ENCODE measurements at places on chromosomes 11 and 22. TPM values are rescaled to one million over a fixed set of nuclear protein-coding genes. Genes with fewer than 3 reads are reported as not detected.

The CDPF1 gene
- 11.0 TPM for total RNA-seq

The C22orf42 gene
- total RNA-seq: not detected

The NCR3LG1 gene
- 5.3 TPM for total RNA-seq

The BTG4 gene
- total RNA-seq: not detected

The ANO9 gene
- total RNA-seq: 32.2 TPM

The SHANK2 gene
- total RNA-seq: 109 TPM

The OR9G1 gene
- total RNA-seq: not detected

The TRAPPC4 gene
- total RNA-seq: 42.0 TPM

The GLYAT gene
- not detected for total RNA-seq

The AIP gene
- 48.4 TPM for total RNA-seq

The RFPL2 gene
- 0.52 TPM for total RNA-seq

The SAA1 gene
- total RNA-seq: 23.9 TPM

The MYOD1 gene
- not detected for total RNA-seq

The RPUSD4 gene
- 21.5 TPM for total RNA-seq

The LDHA gene
- 635 TPM for total RNA-seq

The ST14 gene
- 174 TPM for total RNA-seq

The C11orf91 gene
- 5.8 TPM for total RNA-seq

The EMID1 gene
- 2.4 TPM for total RNA-seq

The MS4A12 gene
- not detected for total RNA-seq

The MMP8 gene
- total RNA-seq: not detected

The MS4A10 gene
- not detected for total RNA-seq

The HOATZ gene
- total RNA-seq: not detected

The MMP11 gene
- 2.0 TPM for total RNA-seq

The TESMIN gene
- 9.7 TPM for total RNA-seq
